ENCODE measurements at places on chromosomes 2 and 18.

DNA sequence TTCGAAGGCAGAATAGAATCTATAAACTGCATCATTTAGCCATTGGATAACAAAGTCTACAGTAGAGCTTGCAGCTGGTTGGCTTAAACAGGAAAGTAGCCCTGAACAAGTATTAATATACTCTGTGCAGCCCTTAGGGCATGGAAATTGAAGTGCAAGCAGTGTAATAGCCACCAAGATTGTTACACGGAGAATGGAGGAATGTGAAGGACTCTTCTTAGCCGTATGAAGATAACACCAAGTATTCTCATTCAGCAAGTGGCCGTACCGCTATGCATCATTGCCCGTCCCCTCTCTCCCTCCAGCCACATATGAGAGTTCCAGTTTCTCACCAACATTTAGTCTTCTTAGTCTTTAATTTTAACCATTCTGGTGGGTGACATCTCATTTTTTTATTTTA lies 40.5 kb downstream of the ANKRD12 start:
- no peak for DNase-seq

DNA sequence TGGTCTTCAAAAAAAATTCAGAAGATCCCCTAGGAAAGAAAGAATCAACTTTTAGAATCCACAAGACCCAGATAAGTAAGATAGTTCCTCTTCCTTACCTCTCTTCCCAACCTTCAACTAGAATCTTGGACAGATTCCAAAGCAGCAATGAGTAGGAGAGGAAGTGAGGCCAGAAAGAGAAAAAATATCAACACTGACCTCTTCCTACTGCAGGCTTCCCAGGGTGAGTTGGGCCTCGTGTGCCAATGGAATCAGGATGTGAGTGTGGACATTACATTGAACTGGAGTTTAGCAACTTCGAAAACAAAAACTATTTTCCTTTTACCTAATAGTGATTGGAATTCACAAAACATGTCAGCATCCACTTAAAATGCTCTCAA lies 102.5 kb upstream of the PIEZO2 start:
- no peak for DNase-seq

- no peak for DNase-seq
These were observed 48.4 kb upstream of the NAB1 start for GRCh38 chr2:190600293-190601103.

DNA sequence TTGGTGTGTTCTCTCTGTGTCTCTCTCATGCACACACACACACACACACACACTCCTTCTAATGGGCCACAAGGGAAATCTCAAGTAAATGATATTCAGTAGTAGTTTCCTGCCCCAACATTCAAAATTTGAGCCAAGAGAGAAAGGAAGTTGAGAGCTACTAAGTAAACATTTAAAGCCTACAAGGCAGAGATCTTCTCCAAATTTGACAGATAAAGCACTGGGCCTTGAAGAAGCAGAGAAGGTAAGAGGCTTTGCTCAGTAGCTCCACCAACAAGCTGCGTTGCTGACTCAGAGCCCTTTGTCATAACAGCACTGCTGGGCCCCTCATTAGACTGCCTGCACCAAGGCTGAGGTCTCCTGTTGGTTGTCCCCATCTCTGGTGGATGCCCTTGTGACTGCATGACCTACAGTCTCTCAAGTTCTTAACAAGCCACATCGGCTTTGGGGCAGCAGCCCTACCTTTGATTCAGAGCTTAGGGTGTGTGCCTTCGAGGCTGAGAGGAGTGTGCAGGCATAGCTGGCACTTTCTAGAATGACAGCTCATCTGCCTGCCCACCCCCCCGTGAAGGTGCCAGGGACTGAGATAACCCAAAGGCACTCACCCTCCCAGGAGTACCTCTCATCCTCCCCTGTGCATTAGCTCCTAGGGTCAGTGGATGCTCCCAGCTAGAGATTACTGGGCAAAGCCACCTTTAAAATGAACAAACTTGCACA lies 32.3 kb upstream of the NEB start:
- DNase-seq: no peak

DNA sequence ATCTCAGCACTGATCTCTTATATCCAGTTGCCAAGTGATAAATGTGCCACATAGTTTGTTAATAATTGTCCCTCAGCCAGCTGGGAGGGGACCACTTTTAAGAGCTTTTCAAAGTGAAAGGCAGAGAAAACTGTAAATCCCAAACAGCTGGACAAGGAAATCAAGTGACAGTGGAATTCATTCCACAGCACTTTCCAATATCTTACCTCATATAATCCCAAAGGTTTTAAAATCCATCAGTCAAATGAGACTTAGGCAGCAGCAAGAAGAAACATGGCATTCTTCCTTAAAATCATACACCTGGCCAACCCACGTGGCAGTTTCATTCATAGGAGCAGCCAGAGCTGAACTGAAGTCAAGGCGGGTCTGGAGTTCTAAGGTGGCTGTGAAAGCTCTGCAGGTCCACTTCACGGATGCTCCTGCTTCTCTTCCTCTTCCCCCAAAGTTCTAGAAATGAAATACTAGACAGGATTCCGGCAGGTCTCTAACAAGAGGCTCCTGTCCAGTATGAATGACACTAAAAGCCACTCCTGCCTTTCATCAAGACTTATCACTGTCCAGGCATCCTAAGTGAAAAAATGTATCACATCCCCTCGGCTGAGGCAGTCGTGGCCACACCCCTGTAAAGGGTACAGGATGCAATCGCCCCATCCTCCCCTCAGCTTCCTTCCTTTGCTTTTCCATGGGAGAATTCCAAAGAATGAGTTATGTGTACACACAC lies 190.4 kb upstream of the STK17B start:
- no peak for DNase-seq

DNA sequence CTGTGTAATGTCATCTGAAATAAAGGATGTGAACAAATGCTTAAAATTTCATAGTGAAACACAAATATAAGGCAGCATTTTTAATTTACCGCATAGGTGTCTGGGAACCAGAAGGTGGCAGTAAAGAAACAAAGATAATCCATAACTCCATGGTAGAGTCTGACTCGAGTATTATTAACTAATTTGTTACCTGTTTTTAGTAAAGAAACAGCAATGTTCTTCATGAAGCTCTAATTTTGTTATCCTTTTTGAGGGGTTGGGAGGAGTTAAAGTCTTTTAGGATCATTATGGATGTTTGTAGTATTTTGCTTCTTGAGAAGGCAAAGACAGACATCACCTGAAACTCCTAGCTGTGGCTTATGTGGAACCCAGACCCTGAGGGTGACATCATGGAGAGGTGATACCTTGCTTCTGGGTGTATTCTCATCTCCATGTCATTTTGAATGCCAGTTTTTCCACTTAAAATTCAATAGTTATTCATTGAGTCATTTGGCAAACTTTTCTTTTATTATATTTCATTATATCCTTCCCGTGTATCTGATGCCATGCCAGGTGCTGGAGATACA lies 286.2 kb upstream of the EPAS1 start:
- no peak for DNase-seq

DNA sequence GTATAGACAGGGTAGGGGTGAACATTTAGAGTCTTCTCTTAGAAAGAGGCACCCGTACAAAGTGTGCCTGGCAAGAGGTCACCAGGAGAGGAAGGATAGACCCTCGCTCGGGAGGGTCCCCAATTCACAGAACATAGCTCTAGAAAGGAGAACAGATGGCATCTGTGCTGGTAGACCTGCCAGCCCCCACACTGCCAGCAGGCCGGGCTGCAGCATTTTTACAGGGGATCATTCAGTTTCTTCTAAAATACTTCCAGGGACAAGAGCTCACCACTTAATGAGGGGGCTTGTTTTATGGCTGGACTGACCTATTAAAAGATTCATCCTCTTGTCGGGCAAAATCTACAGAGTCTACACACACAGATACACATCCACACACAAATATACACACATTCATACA lies 149.9 kb downstream of the SEPTIN10 start:
- DNase-seq: no peak

GRCh38 chr2:217366966-217367365 lies 507.1 kb upstream of the TNP1 start:
- DNase-seq: no peak

DNA sequence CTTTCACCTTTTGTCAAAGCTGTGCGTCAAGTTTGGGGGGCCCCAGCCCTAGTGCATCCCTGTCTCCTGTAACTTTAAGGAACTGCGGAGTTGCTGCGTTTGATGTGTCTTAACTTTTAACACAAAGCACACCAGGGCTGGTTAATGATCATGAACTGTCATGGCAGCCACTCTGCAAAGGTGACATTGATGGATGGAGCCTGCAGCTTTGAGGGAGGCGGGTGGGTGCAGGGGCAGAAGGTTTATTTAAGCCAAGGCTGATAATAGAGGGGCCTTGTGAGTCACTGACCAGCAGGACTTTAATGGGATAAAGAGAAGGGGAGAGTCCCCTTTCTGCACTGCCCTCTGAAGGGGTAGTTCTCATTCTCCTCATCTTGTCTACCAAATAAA lies 190.2 kb upstream of the GATA6 start:
- no peak for DNase-seq

GRCh38 chr2:160925956-160926355 lies 234.3 kb upstream of the TANK start:
- DNase-seq: no peak

DNA sequence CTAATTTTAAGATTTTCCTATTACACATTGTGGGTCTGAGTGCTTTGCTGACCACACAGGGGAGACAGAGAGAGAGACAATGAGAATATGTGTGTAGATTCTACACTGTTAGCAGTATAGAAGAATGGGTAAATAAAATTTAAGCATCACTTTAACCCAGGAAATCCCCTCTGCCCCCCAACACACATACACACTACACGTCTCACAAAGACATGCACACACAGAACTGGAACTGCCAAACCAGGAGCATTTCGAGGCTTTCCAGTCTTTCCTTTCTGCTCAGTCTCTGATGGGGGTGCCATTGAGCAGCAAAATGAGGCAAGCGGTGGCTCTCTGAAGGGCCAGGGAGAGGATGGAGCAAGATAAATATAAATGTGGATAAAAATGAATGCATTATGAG lies 2.5 kb downstream of the MERTK start:
- DNase-seq: no peak

- DNase-seq: no peak
These were observed 652.9 kb upstream of the ID2 start for GRCh38 chr2:8028981-8029380.

DNA sequence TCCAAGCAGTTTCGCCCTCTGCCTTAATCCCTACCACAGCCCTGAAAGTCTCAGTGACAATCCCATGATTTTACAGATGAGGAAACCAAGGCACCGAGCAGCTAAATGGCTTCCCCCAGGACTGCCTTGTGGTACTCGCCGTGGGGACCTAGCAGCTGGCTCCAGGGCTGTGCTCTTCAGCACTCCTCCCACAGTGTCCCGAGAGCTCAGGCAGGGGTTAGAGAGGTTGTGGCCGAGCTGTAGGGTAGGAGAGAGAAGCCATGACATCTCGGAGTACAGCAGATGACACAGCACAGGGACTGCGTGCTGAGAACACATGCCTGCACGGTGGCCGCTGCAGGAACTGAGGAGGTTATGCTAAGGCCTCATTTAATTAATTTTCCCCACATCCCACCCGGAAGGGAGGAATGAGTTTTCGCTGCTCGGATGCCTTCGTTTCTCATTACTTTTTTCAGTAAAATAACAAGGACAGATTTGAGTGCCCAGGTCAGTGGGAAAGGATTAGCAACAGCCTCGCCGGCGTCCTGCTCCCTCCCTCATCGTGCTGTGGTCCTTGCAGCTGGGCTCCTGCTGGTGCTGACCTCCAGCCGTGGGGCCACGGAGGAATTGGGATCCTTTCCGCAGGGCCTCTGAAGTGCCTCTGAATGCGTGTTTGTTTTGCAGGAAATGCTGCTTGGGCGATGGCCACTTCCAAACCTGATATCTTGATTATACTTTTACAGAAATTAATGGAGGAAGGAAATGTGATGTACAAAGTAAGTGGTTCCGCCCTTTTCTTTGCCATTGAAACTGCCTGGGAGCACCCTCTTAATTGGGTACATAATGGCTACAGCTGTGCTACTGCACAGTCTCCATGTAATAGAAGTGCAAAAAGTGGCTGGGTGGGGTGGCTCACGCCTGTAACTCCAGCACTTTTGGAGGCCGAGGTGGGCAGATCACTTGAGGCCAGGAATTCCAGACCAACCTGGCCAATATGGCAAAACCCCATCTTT lies 61.2 kb downstream of the WDSUB1 start:
- DNase-seq: no peak

GRCh38 chr2:2502201-2502549 lies 171.1 kb upstream of the MYT1L start:
- no peak for DNase-seq

DNA sequence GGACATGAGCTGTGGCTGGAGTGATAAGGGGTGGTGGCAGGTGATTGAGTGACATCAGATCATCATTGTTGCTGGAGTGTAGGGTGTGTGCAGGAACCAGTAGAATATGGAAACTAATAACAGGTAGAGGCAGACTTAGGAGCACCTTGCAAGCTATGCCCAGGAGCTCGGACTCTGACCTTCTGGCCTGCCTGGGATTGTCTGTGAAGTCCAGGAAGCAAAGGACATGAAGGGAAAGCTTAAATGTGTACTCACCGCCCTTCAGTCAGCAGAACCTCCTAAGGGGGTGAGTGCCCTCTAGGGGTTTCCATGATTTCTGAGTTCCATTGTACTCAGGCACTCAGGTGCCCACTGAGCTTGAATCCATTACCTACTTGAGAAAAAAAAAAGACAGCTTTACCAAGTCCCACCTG lies 104.2 kb downstream of the CRIM1 start:
- no peak for DNase-seq

DNA sequence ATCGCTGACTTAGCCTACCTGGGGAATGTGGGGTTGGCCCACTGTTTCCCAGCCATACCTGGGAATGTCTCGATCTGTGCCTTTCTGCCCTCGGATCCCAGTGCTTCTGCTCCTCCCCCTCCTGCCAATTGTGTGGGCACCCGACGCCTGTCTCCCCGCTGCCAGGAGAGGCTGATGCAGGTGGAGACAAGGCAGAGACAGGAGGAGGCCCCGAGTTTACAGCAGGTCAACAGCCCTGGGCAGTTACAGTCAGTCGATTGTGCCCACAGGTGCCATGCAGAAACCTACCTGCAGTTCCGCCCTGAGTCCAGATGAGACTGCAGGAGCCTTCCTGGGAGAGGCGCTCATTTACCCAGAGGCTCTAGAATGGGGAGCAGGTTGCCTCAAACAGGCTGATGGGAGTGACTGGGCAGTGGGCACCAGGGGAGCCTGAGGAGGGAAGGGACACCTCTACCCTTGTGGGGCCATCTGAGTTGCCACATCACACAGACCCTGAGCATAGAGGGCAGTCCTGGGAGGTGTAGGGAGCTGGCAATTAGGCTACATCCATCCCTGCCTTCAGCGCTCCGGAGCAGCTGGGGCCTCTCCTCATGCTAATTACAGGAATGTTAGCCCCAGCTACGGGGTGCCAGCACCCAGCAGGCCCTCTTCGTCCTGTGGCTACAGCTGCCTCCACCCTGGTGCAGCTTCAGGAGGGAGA lies 300.1 kb downstream of the NDUFA10 start:
- DNase-seq: no peak
